Naive B cell (primary cell): ENCODE measurements at places on chromosomes 5 and 9.
A peak's percentile ranks its signal among the peaks of the same experiment; 100 is the strongest.

DNA sequence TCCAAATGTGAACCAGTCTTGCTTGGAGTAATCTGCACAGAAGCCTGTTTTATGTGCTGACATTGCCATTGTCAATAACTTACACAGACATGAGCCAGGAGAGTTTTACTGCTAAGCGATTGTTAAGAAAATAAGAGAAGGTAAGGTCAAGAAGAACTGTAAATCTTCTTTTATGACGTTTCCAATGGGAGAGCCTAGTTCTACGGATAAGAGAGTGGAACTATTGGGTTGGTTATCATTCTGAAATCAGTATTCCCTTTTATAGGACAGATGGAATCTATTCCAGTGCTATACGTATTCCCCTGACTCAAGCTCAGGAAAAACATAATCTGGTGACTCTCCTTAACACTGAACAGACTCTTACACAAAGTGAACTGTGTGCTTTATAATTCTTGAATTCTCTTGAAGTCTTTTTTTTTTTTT, 137.9 kb upstream of the OTULINL start:
- DNase-seq, result no peak

- no peak for DNase-seq
Observed at GRCh38 chr5:121053055-121053985, 589.2 kb downstream of the PRR16 start.

GRCh38 chr9:70595211-70595610, 180.8 kb upstream of the KLF9 start:
- DNase-seq, result no peak

- DNase-seq, result no peak
Observed at GRCh38 chr5:31289429-31289828, 95.9 kb downstream of the CDH6 start.

DNA sequence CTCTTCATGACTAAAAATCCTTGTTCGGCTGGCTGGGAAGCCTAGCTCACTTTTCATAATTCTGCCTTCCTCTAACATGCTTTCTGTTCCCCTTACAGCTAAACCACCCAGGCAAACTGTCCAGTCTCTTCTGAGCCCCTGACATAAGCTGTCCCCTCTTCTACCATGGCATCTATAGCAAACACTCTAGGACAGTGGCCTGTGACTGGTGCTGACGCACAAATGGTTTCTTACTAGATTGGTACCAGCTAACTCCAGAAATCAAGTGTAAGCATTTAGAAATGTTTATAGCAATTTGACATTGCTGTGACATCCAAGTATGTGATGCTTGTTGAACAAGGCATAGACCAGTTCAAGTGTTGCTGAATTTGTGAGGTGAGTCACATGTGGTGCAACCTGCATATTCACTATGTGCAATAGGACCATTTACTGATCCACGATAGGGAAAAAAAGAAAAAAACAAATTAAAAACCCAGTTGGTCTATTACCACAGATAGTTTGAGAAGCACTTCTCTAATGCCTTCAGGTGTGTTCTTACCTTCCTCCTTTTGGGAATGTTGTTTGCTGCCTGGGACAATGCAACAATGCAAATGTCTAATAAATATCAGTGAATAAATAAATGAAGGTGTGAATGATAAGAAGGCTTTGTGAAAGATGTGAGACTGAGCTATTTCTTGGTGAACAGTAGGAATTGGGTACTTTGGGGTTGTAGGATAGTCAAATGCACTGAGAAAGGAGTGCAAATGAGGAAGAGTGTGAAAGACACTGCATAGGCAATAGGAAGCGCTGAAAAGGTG, 22.4 kb downstream of the ELOVL7 start:
- no peak for DNase-seq

DNA sequence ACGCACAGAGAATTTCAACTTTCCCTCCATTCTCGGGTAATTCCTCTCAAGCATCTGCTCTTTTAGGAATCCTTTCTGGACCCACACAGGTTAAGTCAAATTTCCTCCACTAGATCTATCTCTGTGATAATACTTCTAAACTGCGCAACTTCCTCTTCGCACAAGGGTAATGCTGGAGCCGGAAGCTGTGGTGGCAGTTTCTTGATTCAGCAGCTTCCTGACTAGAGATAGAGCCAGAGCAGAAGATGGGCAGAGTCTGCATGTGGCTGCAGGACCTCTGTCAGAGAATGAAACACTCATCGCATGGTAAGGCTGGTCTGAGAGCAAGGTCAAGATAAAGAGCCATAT, 11.1 kb upstream of the CDC42SE2 start:
- peak; percentile 81 for DNase-seq

- no peak for DNase-seq
Observed at GRCh38 chr5:177124486-177124991, 9.0 kb upstream of the NSD1 start.

- no peak for DNase-seq
Observed at GRCh38 chr9:108001237-108001636, 511.7 kb upstream of the KLF4 start.

- DNase-seq, result no peak
Observed at GRCh38 chr9:81379655-81380054, 309.7 kb downstream of the TLE1 start.

DNA sequence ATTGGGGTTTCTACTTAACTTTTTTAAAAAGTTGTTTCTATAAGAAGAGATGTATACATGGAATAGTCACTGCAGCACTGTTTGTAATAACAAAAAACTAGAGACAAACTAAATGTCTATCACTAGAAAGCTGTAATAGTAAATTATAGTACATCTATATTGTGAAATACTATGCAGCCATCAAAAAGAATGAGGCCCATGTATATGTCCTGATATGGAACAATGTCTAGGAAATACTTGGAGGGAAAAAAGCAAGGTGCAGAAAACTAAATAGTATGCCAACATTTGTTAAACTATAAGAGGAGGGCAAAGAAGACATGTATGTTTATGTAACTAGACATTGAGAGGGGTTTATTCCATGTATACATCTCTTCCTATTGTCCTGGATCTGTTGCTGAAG, 2.9 kb upstream of the RAB14 start:
- DNase-seq, result no peak

DNA sequence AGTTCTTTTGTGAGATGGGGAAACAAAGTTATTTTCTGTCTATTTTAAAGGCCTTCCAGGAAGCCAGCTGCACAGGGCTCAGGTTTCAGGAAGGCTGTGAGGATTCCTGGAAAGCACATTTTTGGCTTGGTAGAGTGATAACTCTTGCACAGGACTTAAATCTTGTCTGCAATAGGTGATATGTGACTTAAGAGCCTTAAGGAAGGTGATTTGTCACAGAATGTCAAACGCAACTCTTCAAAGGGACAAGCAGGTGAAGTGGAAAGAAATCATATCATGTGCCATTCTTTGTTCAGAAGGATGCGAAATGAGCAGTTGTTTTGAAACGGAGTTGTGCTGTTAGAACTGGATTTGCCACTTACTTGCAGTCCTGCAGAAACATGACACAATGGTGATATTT, 459.3 kb downstream of the MAT2B start:
- no peak for DNase-seq

DNA sequence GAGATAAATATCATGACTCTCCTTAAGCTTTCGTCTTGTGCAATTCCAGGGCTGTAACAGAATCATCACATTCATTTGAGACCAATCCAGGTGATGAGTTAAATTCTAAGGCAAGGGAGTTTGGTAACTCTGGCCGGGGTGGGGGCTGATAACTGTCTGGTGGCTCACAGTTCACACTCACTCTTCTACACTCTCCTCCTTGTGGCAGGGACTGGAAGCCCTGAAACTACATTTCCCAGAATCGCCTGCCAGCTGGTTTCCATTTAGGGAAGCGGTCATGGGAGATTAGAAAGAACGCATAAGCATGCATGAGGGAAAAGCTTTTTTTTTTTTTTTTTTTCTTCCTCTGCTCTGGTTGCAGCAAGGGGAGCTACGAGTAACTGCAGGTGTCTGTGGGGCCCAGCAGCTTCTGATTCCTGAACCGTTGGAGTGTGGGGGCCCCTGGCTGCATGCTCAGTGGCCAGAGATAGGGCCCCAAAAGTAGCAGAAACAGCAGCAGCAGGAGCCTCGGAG, 154.8 kb upstream of the TBC1D2 start:
- DNase-seq, result no peak

- DNase-seq, result no peak
Observed at GRCh38 chr5:68368311-68369022, 152.9 kb downstream of the PIK3R1 start.

- DNase-seq, result no peak
Observed at GRCh38 chr5:11903614-11904264, 507 bp downstream of the CTNND2 start.

- peak; percentile 3 for DNase-seq
Observed at GRCh38 chr9:8857068-8857925, 1057.7 kb upstream of the DMAC1 start.

DNA sequence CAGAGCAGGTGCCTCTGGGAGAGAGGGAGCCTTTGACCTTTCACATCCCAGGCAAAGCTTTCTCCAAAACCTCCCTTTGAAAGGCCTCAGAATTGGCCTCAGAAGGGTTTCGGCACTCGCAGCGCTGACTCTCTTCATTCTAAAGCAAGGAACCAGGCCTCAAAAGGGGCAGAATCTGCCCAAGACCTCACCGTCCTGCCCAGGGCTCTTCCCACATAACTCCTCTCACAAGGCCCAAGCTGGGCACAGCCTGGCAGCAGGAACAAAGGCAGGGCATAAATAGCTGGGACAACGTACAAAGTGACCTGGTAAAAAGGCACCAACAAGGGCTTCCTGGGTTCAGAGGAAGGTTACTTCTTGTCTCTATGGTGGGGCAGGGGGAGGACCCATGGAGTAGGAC, 166.3 kb upstream of the FSTL4 start:
- no peak for DNase-seq

DNA sequence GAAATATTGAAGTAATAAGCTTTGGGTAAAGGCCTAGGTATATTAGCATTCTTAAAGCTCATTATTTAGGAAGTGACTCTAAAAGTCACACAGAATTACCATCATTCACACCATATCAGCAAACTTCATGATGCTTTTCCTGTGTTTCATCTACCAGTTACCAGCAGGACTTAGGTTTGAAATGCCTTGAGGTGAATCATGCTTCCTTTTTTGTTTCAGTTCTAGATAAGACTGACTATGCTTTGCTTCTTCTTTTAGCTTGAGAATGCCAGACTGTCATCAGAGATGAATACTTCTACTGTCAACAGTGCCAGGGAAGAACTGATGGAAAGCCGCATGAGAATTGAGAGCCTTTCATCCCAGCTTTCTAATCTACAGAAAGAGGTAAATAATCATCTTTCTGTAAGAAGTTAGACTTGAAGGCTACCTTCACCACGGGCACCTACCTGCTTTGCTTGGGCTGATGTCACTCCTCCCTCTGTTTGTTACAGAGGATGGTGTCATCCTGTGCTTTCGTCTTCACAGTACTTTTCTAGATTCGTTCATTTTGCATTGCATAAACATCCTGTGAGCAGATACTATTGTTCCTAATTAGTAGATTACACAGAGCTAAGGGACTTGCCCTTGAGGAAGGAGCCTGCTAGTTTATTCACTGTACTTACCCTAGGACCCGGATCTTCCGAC, 34.7 kb downstream of the LMNB1 start:
- DNase-seq, result peak; percentile 12

DNA sequence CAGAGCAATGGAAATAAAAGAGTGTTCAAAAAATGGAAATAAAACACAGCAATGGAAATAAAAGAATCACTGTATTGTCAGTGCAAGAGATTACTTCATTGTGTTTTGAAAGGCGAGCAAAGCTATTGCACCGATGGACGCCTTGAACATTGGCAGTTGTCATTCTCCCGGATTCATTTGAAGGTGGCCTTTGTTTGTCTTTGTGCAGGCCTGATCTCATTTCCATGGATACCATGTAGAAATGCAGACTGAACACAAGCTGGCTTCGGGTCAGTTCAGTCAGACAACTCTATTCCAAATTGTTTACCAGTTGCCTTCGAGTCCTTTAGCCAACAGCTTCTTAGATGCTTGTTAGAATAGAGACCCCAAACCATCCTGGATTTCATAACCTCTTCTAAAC, 8.3 kb downstream of the ITGA2 start:
- no peak for DNase-seq

GRCh38 chr5:35859101-35859661, 2.5 kb downstream of the IL7R start:
- no peak for DNase-seq

DNA sequence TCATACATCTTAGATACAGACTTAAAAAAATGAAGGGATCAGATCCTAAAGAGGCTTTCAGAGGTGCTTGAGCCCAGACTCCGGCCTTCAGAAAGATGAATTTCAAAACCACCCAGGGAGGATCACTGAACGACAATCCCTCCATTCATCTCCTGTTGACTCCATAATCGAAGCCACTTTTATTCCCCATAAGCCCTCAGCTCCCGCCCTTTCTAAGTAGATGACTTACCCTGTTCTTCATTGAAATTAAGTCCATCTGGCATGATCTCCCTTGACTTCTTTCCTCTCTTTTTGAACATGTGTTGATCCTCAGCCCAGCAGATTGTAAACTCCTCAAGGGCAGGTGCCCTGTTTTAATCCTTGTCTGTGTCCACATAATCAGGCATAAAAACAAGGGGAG, 50.8 kb upstream of the ASTN2 start:
- DNase-seq, result no peak

DNA sequence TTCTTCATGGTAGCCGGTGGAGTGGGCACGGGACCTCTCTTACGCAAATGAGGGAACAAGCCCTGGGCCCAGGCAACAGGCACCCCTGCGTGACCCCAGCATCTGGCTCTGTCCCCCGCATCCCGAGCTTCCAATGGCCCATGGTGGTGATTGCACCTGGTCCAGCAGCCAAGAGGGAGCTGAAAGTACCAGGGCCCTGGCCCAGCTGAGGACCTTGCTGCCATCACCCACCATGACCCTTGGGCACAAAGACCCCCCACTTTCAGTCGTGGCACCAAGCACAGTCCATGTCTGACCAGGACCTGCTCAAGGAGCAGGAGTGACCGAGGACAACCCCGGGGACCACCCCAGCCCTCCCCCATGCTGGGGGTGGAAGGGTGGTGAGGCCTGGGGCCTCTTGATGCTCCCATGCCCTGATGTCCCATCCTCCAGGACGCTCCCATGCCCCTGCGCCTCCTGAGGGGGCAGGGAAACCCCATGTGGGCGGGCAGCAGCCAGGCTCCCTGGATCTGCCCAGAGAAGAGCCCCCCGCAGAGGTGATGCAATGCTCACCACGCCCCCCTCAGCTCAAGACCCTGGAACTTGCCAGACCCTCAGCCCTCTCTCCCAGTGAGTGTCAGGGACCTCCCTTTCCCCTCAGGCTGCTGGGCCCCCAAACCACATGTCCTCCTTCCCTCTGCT, 123.9 kb downstream of the ADAMTS2 start:
- no peak for DNase-seq

DNA sequence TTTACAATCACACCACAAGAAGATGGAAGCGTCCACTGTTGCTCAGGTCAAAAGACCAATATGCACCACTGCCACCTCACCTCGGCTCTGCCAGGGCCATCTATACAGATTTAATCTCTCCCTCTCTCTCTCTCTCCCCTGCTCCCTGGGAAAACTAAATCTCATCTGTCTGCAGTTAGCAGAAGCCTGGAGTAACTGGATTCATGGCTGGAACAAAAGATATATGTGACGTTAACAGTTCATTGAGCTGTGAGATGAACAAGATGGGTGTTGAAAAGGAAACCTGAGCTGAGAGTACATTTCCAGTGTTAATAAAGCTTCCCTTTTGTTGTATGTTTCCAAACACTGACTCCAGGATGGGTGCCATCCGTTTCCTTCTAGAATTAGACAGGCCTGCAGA, 369.7 kb downstream of the CDK5RAP2 start:
- DNase-seq, result no peak

GRCh38 chr5:111765613-111766571, 8.9 kb upstream of the NREP start:
- no peak for DNase-seq

- no peak for DNase-seq
Observed at GRCh38 chr9:131851414-131851813, 111.5 kb upstream of the RAPGEF1 start.
